ENCODE measurements at places on chromosomes 3 and 15.

DNA sequence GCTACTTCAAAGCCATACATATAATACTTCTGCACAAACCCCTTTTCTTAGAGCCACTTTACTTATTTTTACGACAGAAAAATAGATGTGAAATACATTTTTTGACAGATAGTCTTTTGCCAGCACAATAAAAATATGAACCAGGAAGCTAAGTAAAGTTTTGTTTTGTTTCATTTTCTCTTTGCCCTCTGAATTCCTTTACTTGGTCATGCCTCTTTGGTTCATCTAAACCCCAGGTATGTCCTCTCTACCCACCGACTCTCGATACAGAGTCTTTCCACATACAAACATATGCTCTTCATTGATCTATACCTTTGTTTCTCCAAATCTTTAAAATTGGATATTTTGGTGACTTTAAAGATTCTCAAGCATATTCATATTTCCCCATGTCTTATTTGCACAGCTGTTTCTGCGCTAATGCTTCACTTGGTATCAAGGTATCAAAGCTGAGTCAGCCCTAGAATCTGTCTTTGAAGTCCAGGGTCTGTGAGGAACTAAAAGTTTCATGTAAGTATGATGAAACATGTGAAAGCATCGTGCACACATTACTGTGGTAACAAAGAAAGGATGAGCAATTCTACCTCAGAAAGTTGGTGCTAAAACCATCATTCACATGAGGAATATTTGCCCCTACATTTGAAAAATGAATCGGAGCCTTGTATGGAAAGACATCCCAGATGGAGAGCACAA is 845.4 kb downstream of the NAALADL2 start:
- no peak for DNase-seq

DNA sequence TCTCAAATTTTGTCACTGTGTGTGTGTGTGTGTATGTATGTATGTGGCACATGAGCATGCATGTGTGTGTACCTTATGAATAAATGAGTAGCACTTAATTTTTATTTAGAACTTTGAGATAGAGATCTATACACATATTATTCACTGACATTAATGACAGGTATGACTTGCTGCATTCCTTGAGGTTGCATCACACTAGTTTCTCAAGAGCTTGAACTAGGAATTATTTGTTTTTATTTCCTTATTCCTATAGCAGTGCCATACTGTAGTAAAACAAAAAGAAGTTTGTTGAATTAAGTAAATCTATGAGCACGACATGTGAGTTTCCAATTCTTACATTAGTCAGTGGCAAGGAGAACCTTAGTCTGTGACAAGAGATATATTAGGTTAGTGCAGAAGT is 943.9 kb downstream of the ROBO1 start:
- no peak for DNase-seq

DNA sequence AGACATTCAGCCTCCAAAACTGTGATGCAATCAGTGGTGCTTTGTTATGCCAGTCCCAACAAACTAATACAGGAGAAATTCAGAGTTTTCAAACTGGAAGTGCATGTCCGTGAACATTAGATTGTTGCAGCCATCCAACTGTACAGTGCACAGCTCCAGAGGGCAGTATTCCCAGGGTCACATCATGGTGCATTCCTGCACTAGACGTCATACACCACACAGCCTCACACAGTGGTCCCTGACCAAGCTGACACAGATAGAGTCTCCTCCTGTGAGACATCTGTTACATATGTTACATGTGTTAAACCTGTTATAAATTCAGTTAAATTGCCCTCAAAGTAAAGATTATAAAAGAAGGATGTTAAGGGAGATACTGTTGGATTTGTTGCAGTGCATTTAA is 209.0 kb downstream of the LRRN1 start:
- DNase-seq = no peak

- DNase-seq = no peak
These were observed 344.8 kb upstream of the LMCD1 start for GRCh38 chr3:8156831-8157230.

DNA sequence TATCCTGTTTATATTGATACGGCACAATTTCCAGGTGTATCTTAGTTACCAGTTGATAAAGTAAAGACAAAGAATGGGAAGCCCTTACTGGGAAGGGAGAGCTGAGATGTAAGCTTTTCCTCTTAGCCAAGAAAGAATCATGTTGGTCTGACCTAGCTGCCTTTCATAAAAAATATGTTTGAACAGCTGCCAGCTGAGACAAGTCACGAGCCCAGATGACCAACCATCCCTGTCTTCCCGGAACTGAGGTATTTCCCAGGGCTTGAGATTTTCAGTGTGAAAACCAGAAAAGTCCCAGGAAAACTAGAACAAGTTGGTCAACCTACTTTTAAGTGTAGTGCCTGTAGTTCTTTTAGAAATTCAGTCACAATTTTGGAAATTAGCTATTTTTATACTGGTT is 3.6 kb upstream of the MYH15 start:
- no peak for DNase-seq

- no peak for DNase-seq
These were observed 353.9 kb downstream of the CHL1 start for GRCh38 chr3:550471-550870.

GRCh38 chr15:45884755-45885445 is 250.1 kb downstream of the SQOR start:
- no peak for DNase-seq

- no peak for DNase-seq
These were observed 133.8 kb downstream of the ZBBX start for GRCh38 chr3:167246252-167246651.
